Skin of body (tissue), 3 donors: ENCODE measurements at places on chromosomes 3 and 15.

- peak; percentile 67 for DNase-seq
Measured at GRCh38 chr3:49276475-49277382, at the start of gene C3orf62. C3orf62 (minus strand) TSS chr3:49277232; CDS start chr3:49276872, 360 bp downstream.

DNA sequence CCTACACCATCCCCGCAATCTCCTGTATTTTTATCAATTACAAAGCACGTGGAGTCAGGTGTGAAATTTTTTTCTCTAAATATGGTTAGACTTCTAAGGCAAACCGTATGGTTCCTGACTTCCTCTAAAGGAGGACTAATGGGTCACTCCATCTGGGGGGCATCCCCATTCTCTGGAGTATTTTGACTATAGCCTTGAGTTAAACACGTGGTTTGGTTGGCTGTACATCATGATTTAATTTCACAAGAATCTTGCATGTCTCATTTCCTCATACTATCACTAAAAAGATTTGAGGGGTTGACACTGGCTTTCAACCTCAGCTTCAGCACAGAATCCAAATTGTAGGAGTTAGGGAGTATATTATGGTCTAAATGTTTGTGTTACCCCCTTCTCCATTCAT is 25.3 kb upstream of the ZNF770 start:
- DNase-seq: no peak

GRCh38 chr3:81308306-81308705 is 453.1 kb downstream of the GBE1 start:
- no peak for DNase-seq

GRCh38 chr3:64533617-64534317 is 154.0 kb downstream of the ADAMTS9 start:
- DNase-seq: peak; percentile 81

- DNase-seq: peak; percentile 77
Measured at GRCh38 chr3:106206146-106206545, 337.3 kb upstream of the CBLB start.

GRCh38 chr3:169286214-169286613 is 377.3 kb downstream of the MECOM start:
- DNase-seq: no peak

DNA sequence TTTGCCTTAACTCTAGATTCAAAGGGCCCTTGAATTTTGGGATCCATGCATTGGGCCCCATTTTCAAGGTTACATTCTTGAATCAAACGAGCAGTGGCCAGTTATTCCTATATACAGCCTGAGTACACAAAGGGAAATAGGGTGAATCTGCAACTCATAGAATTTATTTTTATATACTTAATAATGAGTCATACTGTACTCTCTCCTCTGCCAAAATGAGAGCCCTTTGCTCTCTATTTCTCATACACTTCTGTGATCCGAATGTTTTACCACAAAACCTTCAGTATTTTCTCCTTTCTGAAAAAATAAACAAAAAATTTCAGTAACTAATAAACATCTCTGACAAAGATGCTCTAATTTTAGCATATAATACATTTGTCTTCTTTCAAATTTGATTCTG is 116.7 kb downstream of the SERPINI1 start:
- DNase-seq: no peak

DNA sequence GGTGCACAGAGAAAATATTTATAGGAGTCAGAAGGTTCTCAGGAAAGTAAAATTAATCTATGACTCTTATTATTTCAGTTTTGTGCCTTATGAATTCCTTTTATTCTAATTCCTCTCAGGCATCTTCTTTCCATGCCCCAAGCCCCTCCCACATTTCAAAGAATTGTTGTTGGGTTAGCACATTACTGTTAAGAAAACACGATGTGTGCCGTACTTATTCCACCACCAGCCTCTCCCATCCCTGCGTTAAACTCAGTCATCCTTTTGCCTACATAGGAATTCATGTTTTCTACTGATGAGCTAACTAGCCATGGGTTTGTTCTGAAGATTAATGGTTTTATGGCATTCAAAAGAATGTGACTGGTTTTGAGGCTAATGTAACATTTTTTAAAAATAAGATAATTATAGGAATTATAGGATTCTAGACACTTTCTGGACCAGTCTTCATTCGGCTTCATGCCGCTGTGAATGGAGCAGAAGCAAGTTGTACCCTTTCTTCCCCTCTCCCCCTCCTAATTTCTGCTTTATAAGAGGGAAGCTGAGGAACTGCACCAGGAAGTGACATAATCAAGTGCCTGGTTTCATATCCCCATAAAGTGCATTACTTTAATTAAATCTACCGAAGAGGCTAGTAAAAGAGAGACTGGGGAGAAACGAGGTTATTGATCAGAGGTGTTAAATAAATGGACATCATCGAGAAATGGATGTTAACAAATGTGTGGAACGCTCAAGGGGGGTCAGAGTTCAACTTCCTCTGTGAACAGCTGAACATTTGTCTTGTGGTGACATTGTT is 12.3 kb upstream of the MB21D2 start:
- no peak for DNase-seq

GRCh38 chr15:79970624-79971434 is at the start of gene BCL2A1:
BCL2A1 (minus strand) TSS chr15:79971196; CDS start chr15:79971119, 77 bp downstream.
- DNase-seq: no peak

DNA sequence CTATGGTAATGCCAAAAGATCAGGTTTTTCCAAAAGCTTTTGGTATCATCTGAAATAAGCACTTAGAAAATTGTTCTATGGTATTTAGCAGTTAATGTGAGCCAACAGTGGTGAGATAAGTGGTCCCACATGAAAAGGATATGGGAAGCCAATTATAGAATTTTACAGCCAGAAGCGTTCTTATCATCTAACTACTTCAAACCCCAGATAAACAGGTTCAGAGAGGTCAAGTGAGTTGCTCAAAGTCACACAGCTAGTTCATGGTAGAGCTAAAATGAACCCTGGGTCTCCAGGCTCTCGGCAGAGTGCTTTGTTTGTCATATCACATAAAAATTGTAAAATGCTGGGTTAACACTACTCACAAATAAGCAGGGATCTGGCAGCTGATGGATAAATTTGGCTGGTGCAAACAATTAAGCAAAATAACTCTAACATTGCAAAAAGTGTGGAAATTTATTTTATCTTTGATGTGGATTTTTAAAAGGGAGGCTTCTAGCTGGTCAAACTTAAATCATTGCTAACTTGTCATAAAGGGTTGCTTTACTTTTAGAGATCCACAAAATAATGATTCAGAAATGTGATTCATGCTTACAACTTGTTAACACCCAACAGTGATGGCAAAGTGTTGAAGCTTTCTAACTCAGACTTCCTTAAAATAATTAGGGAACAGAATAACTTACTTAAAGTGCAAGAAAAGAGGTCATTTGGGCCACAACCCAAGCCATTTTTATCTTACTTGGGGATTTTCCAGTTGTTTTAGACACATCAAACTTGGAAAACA is 202.8 kb upstream of the TBC1D5 start:
- no peak for DNase-seq
